ENCODE measurements at places on chromosomes 6 and 20.

- no peak for ATAC-seq
These were observed 24.6 kb downstream of the KHDC1L start for GRCh38 chr6:73200735-73201134.

DNA sequence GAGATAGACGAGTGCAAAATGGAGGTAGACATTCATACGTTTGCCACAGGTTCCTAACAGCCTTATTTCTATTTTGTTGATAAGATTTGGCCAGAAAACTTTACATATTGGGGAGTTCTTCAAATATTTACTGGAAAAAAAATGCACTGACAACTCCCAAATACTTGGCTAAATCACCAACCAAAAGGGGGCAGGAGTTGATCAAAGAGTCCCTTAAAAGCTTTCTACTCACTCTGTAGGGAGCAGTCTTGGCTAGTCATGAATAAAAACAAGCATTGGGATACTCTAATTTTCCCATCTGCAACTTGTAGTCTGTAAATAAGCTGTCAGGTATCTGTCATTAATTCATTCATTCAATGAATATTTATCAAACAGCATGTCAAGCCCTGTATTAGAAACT is 18.4 kb downstream of the TENT5A start:
- no peak for ATAC-seq

DNA sequence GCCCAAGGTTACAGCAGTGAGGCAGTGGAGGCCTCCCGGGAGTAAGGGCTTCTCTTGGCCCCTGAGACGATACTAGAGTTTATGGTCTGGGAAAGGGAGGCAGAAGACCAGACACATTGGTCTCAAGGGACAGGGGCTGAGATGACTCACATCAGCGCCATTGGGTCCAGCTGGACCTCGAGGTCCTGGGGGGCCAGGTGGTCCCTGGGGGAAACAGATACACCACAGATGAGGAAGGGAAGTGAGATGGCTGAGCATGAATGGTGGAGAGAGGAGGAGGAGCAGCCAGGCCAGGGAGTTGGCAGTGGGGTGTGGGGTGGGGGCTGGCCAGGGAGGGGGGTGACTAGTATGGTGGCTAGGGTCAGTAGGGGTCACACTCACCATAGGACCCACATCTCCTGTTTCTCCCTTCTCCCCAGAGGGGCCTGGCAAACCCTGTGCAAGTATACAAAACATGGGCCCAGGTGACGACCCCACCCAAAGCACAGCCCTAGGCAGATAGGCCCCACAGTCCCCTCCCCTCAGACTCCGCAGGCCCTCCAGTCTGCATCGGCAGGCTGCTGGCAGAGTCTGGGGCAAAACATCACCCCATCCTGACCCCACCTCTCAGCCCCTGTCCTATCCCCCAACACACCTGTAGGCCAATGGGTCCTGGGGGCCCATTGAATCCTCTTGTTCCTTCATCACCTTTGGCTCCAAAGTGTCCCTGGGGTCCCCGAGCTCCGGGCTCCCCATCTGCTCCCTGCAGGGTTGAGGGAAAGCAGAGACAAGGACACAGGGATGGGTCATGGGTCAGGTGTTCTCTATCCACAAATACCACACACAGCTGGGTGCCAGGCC is 21.9 kb downstream of the COL11A2 start:
- no peak for ATAC-seq

- no peak for ATAC-seq
These were observed 168.0 kb downstream of the ISM1 start for GRCh38 chr20:13389115-13389514.

GRCh38 chr6:137323860-137324259 is 104.7 kb upstream of the IFNGR1 start:
- no peak for ATAC-seq

GRCh38 chr6:8102122-8102958 is at the start of gene EEF1E1:
TSS of gene EEF1E1 (minus strand) at chr6:8102548. CDS start at chr6:8102521, 27 bp downstream.
- ATAC-seq: peak; percentile 98

DNA sequence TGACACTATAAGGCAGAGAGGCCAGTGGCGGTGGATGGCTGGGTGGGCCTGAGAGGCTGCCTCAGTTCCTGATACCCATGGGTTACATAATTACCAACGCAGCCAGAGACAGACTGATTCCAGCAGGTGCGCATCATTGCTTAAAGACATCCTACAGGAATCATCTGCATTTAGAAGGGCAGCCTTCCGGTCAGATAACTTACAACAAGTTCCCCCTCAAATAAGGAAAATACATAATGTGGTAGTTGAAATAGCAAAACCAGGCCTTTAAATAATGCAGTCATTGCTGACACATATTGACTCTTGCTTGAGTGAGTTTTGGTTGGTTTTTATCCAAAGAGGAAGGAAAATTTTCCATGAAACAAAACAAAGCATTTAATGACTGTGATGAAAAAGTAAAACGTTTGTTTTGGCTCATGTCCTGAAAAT is 81.9 kb downstream of the SIM1 start:
- no peak for ATAC-seq

- ATAC-seq: no peak
These were observed 34.7 kb downstream of the PDYN start for GRCh38 chr20:1959156-1959555.

DNA sequence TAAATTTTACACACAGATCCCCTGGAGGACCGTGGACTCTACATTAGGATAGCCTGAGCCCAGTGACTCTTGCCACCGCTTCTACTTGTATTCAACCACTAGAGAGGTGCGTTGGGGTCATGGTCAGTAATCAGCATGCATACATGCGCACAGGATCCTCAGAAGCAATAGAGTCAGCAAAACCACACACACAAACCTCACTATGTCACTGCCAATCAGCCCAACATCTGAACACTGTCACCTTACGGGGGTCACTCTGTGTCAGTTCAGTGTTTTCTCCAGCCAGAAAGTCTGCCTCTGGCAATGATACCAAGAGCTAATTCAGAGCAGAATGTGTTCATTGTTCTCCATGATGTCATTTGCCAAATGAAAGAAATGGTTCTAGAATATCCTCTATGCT is 225.3 kb downstream of the KHDC1L start:
- no peak for ATAC-seq

DNA sequence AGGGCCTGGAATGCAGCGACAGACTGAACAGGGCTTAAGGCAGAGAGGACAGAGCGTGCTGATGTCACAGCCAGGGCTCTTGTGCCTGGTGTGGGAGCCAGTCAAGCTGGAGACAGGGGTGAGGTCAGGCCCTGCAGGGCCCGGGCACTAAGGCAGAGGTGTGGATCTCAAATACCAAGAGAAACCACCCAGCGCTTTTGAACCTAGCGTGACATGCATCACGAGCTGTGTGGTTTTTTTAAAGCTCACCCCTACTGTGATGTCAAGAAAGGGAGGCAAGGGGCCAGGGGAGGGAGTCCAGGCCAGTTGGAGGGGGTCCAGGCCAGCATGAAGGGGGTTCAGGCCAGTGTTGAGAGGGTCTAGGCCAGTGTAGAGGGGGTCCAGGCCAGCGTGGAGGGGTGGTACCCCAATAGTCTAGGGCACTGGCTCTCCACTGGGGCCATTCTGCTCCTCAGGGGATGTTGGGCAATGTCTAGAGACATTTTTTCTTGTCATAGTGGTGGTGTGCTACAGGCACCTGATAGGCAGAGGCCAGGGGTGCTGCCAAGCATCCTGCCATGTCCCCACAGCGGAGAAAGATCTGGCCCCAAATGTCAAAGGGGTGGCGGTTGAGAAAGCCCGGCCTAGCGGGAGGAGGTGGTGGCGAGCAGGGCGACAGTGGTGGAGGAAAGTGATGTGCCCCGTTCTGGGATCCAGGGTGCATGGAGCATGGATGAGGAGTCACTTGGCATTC is 42.6 kb downstream of the RBM38 start:
- peak; percentile 60 for ATAC-seq

DNA sequence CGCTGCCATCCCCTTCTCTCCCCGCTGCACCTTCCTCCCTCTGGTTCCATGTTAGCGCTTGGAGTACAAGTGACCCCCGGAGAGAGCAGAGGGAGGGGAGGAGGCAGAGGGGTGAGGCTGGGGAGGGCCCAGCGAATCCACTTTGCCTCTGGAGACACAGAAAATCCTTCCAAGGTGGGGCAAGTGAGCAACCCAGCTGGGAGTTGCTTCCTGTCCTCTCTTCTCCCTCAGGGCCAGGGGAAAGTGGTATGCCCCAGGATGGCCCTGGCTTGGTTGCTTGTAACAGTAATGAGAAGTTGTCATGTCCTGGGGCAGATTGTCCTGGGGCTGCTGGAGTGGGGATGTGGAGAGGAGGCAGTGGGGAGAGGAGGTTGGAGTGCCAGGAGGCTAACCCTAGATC is 691 bp upstream of the ANGPT4 start:
- ATAC-seq: no peak

- ATAC-seq: no peak
These were observed 186.8 kb upstream of the RREB1 start for GRCh38 chr6:6920987-6921313.

All from activated CD4-positive, CD25-positive, alpha-beta regulatory T cell treated with anti-CD3 and anti-CD28 coated beads, Interleukin-2, amount 50 U/mL, for 24 hours (primary cell).